ENCODE measurements at places on chromosomes 1 and 21.

DNA sequence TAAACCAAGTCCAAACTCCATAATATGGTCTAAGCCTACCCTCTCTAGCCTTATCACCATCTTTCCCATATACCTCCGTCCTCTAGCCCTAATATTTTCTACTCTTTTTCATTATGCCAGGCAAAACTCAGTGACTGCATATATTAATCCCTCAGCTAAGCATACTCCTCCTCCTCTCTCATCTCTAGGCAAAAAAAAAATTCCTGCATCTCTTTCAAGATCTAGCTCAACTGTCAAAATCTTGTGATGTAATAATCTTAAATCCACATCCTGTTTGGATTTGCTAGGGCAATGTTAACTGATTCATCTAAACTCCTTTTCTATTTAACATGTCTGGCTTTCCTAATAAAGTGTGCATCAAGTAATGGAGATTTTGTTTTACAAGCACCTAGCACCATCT, 20.4 kb downstream of the PRPF38A start:
- peak overlapping the region; percentile 63 for H3K27ac ChIP-seq
- DNase-seq: peak; percentile 33
- H3K4me3 ChIP-seq: no peak overlapping the region
- no peaks in the 10 kb centered on the region for H3K36me3 ChIP-seq
- peaks cover 35% of the 10 kb centered on the region for H3K4me1 ChIP-seq
- H3K27me3 ChIP-seq: no peaks in the 10 kb centered on the region

DNA sequence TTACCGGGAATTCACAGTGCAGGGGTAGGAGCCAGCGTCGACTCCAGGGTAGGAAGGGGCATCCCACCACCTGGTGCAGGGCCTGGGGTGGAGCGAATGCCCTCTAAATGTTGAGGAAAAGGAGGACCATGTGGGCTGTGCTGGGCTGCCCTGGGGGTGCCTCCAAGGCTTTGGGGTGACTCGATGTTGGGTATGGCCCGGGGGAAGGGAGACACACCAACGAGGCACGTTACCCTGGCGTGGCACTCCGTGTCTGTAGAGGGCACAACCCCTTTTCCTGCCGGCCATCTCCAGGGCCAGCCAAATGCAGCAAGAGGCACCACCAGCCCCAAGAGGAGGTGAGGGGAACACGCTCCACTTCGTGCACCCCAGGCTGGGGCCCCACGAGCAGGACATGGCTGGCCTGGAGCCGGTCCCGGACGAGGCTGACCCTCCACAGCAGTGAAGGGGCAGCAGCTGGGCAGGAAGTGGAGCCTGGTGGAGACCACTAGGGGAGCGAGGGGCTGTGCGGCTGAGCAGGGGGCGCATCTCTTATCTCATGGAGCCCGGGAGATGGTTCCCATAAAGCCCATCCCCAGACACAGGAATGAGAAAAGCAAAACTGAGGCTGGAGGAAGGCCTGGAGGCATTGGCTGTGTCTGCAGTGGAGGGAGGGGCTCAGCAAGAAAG, 11.2 kb downstream of the ACTRT2 start:
- no peaks in the 10 kb centered on the region for H3K36me3 ChIP-seq
- H3K4me1 ChIP-seq: peaks cover 26% of the 10 kb centered on the region

- H3K4me1 ChIP-seq: no peaks in the 10 kb centered on the region
- no peak overlapping the region for H3K27ac ChIP-seq
- no peak for DNase-seq
- no peaks in the 10 kb centered on the region for H3K27me3 ChIP-seq
Measured at GRCh38 chr1:76048219-76048618, 26.3 kb upstream of the ST6GALNAC3 start.

GRCh38 chr1:183090391-183091006, 67.3 kb downstream of the LAMC1 start:
- no peak overlapping the region for H3K27ac ChIP-seq
- H3K27me3 ChIP-seq: no peaks in the 10 kb centered on the region
- no peak overlapping the region for H3K4me3 ChIP-seq
- H3K4me1 ChIP-seq: no peaks in the 10 kb centered on the region
- DNase-seq: no peak

- peak overlapping the region; percentile 41 for H3K27ac ChIP-seq
- no peaks in the 10 kb centered on the region for H3K27me3 ChIP-seq
- peaks cover 51% of the 10 kb centered on the region for H3K4me1 ChIP-seq
- H3K36me3 ChIP-seq: no peaks in the 10 kb centered on the region
- H3K4me3 ChIP-seq: no peak overlapping the region
Measured at GRCh38 chr1:22104094-22104493, 38.8 kb downstream of the WNT4 start.

- H3K27ac ChIP-seq: no peak overlapping the region
- H3K4me1 ChIP-seq: no peaks in the 10 kb centered on the region
- H3K27me3 ChIP-seq: no peaks in the 10 kb centered on the region
- no peaks in the 10 kb centered on the region for H3K36me3 ChIP-seq
Measured at GRCh38 chr1:27006683-27007082, 6.0 kb downstream of the TENT5B start.

DNA sequence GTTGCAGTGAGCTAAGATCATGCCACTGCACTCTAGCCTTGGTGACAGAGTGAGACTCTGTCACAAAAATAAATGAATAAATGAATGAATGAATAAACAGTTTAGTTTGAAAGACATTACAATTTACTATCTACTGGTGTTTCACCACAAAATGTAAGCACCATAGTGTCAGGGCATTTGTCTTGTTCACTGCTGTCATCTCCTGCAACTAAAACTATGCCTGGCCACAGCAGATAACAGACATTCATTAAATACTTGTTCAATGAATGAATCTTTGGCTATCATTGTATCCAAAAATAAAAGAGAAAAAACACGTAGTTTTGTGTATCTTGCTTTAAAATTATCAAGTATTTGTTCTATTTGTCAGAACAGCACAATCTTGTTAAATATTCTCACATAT, 32.5 kb downstream of the SASS6 start:
- no peak overlapping the region for H3K27ac ChIP-seq
- H3K27me3 ChIP-seq: no peaks in the 10 kb centered on the region
- no peak overlapping the region for H3K4me3 ChIP-seq
- DNase-seq: no peak
